ENCODE measurements at places on chromosomes 4 and X.

DNA sequence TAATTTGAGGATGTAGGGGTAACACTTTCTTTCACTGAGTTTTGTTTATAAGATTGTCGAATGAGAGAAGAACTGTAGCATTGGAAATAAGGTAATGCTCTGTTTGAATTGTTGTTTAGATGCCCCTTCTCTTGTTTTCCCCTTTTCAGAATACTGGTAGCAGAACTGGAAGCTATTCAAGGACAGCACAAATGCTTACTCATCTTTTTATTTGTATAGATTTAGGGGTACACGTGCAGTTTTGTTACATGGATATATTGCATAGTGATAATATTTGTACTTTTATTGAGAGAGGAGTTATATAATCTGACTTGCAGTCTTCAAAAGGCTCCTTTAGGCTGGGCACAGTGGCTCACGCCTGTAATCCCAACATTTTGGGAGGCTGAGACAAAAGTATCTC lies 145.4 kb upstream of the HAND2 start:
- DNase-seq = no peak

- no peak for DNase-seq
Measured at GRCh38 chrX:39308126-39308525, 506.9 kb downstream of the MID1IP1 start.

- DNase-seq = no peak
Measured at GRCh38 chr4:89482926-89483595, 175.5 kb upstream of the GPRIN3 start.

DNA sequence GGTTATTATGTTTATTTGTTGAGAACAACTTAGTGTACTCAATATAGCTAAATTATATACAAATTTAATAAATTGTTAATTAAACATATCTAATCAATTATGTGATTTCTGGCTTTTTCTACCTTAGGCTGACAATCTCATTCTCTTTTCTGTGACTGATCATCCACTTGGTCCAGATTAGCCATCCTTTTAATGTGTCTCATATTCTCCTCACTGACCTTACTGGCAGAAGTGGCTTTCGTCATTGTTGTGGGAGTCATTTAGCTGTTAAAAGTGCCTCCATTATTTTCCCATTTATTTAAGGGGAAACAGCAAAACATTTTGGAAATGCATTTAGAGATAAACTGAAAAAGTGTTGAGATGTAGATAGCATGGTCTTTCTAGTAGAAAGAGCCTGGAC lies 172.2 kb downstream of the CCSER1 start:
- DNase-seq = no peak

GRCh38 chrX:136214551-136214950 lies 36.6 kb downstream of the MAP7D3 start:
- peak; percentile 37 for DNase-seq

DNA sequence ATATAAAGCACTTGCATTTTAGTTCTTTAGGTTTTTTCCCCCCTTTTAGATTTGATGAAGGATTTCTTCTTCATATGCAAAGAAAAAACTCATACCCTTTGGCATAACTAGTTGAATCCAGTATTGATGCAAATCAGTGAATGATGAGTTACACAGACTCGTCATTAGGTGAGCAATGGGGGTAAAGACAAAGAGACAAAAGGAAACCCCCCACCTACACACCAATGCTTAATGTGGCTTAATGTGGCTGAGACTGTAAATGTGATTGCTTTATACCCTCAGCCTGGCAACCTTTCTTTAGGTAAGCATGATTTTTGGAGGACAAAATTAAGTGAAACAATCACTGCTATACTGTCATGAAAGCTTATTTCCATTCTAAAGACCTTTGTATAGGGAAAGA lies 39.5 kb downstream of the CD40LG start:
- no peak for DNase-seq

GRCh38 chr4:176242764-176243347 lies 26.2 kb downstream of the ASB5 start:
- DNase-seq = no peak

DNA sequence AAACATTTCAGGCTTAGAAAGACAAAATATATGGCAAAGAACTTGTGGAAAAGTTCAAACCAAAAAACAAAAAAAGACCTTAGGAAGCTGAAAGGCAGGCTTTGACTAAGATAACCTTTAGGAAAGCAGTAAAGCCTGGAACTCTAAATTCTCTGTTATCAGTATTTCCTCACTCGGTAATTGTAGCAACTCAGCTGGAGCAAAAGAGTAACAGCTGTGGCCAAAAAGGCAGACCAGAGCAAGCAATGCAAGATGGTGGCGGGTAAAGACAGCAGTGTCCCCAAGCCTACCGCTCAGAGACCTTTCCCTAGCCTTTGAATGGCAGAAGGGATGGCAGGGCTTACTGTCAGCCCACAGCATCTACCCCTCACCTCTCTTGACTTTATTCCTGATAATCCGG lies 63.1 kb upstream of the KLHL13 start:
- no peak for DNase-seq

DNA sequence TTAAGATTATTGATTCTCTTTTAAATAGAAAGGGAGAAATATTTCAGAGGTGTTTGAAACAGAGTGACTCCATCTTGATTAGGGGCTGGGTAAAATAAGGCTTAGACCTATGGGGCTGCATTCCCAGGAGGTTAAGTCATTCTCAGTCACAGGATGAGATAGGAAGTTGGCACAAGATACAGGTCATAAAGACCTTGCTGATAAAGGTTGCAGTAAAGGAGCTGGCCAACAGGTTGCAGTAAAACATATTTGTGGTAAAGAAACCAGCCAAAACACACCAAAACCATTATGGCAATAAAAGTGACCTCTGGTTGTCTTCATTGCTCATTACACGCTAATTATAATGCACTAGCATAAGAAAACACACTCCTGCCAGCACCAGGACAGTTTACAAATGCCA lies 165.0 kb downstream of the SPIN4 start:
- DNase-seq = no peak

GRCh38 chr4:143071351-143071750 lies 113.4 kb upstream of the USP38 start:
- no peak for DNase-seq

- DNase-seq = no peak
Measured at GRCh38 chr4:15758294-15758693, 19.8 kb upstream of the CD38 start.

- peak; percentile 86 for DNase-seq
Measured at GRCh38 chr4:37812713-37813112, 13.8 kb upstream of the PGM2 start.

DNA sequence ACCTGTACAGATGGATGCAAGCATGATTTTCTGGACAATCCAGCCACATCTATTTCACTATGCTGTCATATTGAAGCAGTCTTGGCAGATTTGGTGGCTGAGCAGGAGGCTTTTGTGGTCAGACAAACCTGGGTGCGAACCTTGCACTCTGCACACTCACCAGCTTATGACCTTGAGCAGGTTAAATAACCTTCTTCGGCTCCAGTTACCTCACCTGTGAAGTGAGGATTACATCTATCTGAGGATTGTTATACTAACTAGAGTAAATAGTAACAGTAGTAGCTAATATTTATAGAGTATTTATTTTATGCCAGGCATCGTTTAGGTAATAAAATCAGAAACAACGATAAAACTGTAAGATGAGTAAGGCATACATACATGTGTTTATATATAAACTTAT lies 150.0 kb downstream of the PPP3CA start:
- no peak for DNase-seq

GRCh38 chr4:17206829-17207801 lies 304.8 kb downstream of the QDPR start:
- DNase-seq = no peak

GRCh38 chr4:69833251-69833650 lies 26.7 kb downstream of the SULT1E1 start:
- no peak for DNase-seq

GRCh38 chrX:118495958-118496762 lies 545 bp downstream of the DOCK11 start:
- DNase-seq = no peak

GRCh38 chr4:55561889-55562288 lies 15.2 kb upstream of the CLOCK start:
- DNase-seq = no peak

- no peak for DNase-seq
Measured at GRCh38 chr4:5800496-5800895, 89.5 kb downstream of the EVC start.

DNA sequence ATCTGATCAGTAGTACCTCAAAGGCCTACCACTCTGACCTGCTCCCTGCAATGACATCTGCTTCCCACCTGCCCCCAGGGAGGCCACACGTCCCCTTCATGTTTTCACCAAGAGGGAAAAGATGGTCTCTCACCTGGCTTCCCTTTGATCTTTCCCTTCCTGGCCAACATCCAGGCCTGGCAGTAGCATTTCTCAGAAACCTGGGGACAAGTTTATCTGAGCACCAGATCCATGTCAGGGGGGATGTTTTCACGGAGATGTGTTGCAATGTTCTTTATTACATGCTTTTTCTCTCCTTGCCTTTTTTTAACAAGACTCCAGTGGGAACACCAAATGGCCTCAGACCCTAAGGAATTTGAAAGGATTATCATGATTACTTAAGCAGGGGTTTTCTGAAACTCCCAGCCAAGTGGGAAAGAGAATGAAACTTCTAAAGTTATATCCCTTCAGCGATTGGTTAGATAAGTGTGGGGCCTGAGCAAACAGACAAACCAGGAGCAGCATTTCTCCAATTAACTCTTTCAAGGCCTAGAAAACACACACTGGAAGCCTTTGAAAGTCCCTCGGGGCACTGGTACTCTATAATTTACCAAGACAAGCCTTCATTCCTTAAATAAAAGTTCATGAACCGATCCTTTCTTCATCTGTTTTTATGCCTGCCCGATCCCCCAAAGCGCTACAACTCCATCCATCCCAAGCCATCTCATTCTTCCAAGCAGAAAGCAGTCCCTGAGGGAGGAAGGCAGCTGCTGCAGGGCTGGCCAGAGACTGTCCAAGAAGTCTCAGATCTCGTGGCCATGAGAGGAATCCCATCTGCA lies 94.1 kb downstream of the BCOR start:
- no peak for DNase-seq

- no peak for DNase-seq
Measured at GRCh38 chr4:183165376-183165775, 66.3 kb downstream of the WWC2 start.

- no peak for DNase-seq
Measured at GRCh38 chrX:9189286-9189685, 155.4 kb upstream of the FAM9B start.

- no peak for DNase-seq
Measured at GRCh38 chrX:107701493-107702121, 73.3 kb downstream of the PRPS1 start.

- no peak for DNase-seq
Measured at GRCh38 chr4:120826449-120826848, 96.1 kb downstream of the PRDM5 start.

- DNase-seq = no peak
Measured at GRCh38 chrX:134664202-134664601, 5.9 kb upstream of the PLAC1 start.

- DNase-seq = no peak
Measured at GRCh38 chr4:169254546-169254983, 16.2 kb downstream of the SH3RF1 start.

GRCh38 chrX:2501559-2502102 lies 855 bp upstream of the DHRSX start:
- DNase-seq = no peak

DNA sequence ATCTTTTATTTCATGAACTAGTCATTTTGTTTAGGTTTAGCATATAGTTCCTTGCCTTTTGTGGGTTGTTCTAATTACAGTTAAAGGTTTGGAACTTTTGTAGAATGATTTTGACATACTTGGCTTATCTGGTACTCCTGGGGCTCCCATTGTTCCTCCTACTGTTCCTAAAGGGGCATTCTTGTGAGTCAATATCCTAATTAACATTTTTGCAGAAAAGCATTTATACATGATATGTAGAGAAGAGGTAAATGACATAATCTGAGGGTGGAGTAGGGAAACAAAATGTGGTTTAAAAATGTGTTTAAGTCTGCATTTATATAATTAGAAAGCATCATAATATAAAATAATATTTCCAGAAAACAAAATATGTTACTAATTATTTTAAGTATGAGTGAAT lies 529.2 kb downstream of the FAT4 start:
- DNase-seq = no peak

GRCh38 chrX:21225643-21226042 lies 148.6 kb upstream of the CNKSR2 start:
- no peak for DNase-seq

GRCh38 chrX:149469406-149469805 lies 35.7 kb downstream of the IDS start:
- DNase-seq = no peak

DNA sequence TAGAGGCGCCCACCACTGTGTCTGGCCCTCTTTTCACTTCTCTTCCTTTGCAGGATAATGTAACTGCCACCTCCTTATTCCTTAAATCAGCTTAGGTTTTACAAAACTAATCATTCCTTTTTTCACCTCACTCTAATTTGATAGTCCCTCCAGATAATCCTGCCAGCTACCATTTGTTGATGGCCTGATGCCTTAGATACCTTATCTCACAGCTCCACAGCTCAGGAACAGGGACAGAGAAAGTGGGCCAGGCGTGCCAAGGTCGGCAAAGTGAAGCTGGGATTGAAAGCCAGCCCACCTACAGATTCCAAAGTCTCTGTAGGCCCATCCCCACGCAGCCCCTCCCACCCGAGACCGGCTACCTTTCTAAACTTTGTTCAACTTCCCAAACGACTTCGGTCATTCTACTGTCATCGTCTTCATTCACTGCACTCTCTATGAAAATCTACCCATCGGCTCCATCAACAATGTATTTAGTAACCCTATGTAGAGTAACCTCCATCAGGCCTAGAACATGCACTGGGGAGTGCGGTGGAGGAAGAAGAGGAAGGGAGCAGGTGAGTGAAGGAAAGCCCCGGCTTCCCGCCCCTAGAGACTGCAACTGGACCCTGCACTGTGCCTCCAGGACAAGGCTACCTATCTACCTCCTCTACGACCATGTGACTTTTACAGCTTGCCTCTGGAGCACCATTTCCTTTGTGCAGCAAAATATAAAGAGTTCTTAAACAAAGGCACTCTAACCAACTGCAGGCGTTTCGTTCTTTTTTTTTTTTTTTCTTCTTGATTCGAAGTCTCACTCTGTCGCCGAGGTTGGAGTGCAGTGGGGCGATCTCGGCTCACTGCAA lies 1.5 kb downstream of the CASP6 start:
- no peak for DNase-seq

DNA sequence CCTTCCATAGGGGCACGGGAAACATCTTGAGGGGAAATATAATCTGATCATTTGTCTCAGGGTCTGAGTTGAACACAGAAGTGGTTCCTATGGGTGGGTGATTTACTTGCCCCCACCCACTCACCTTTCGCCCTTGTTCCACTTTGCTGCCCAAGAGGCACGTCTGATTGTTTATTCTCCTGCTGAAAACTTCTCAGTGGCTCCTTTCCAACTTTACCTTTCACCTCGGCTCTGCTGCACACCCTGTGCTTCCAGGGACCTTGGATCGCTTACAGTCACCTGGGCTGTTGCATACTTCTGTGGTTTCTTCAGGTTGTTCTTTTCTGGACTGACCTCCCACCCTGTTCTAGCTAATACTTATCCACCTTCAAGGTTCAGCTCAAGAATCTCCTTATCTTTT lies 213.4 kb upstream of the JADE1 start:
- DNase-seq = no peak

Measured in HTR-8/SVneo (cell line).